CD4-positive, alpha-beta T cell treated with Interleukin-6 at 100 ng/mL for 8 hours (primary cell): ENCODE measurements at places on chromosomes 3 and 15.

DNA sequence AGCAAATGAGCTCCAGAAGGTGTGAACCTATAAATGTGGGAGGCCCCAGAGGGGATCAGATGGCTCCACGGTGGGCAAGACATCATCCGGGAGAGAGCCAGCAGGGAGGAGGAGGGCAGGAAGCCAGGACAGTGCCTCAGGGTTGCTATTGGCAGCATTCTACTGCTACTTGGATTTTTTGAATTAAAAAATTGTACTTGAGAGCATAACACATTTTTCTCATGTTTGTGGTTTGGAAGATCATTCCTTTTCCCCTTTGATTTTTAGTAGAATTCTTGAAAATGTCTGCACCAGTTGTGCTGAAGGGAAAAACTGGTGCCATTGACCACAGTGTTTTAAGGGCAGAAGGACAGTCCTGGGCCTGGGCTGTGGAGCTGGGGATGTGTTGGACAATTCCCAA lies 59.2 kb downstream of the LYZL4 start:
- no peak for DNase-seq

DNA sequence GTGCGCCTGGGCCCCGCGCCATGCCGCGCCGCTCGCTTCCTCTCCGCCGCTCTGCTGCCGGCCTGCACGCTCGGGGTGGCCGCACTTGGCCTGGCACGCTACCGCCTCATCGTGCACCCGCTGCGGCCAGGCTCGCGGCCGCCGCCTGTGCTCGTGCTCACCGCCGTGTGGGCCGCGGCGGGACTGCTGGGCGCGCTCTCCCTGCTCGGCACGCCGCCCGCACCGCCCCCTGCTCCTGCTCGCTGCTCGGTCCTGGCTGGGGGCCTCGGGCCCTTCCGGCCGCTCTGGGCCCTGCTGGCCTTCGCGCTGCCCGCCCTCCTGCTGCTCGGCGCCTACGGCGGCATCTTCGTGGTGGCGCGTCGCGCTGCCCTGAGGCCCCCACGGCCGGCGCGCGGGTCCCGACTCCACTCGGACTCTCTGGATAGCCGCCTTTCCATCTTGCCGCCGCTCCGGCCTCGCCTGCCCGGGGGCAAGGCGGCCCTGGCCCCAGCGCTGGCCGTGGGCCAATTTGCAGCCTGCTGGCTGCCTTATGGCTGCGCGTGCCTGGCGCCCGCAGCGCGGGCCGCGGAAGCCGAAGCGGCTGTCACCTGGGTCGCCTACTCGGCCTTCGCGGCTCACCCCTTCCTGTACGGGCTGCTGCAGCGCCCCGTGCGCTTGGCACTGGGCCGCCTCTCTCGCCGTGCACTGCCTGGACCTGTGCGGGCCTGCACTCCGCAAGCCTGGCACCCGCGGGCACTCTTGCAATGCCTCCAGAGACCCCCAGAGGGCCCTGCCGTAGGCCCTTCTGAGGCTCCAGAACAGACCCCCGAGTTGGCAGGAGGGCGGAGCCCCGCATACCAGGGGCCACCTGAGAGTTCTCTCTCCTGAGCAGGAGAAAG lies 951 bp downstream of the GPR62 start:
- DNase-seq = no peak

- DNase-seq = no peak
These were observed at the start of gene FEZF2 for GRCh38 chr3:62373215-62373614. TSS of gene FEZF2 (minus strand) at chr3:62373550. CDS start at chr3:62372868, 682 bp downstream.

DNA sequence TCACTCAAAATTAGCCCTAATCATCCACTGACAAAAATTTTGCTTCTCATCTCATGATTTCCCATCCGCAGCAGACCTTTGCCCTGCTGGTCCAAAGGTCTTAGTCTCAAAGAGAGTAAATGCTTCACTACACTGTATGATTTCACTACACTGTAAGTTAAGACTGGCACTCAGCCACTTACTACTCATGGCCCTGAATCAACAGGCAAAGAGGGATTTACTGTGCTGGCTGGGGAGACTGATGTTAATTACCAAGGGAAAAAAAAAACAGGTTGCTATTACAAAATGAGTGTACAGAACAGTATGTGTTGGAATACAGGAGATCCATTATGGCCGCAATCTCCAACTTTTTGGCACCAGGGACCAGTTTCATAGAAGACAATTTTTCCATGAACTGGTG lies 214.8 kb downstream of the ZMAT3 start:
- DNase-seq = no peak

DNA sequence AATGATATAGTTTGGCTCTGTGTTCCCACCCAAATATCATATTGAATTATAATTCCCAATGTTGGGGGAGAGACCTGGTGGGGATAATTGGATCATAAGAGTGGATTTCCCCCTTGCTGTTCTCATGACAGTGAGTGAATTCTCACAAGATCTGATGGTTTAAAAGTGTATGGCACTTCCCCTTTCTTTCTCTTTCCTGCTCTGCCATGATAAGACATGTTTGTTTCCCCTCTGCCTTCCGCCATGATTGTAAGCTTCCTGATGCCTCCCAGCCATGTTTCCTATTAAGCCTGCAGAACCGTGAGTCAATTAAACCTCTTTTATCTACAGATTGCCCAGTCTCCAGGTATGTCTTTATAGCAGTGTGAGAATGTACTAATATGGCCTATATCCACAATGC lies 126.7 kb upstream of the GMNC start:
- no peak for DNase-seq

DNA sequence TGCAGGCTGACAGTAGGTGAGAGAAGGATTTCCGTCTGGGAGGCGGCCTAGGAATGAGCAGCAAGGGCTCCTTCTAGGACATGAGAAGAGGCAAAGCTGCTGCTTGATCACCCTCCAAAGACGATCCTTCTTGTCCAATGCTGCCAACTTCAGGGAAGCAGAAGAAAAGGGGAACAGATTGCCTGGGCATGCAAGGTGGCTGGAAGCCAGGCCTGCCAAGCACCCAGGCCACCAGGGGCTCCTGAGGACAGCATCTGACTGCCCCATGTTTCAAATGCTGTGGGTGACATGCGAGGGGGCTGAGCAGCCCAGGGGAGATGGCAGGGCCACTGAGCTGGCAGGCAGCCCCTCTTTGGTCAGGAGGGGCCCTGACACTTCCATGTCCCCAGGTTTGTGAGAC lies 3.3 kb upstream of the GRIP2 start:
- no peak for DNase-seq

DNA sequence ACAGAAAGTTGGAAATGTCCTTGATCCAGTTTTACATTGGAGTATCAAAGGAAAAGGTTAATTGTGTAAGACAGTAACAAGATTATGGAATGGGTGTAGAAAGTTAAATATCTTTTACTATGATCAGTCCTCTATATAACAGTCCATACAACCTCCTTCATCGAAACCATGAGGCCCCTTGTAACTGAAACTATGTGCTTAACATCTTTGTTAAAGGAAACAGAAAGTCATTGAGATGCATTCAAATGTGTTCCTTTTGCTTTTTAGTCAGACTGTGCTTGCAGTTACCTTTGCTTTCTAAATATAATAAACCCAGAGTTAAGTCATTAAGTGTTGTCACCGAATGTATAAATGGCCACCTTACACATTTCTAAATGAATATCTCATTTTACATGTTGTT lies 1298.5 kb downstream of the ROBO2 start:
- no peak for DNase-seq

DNA sequence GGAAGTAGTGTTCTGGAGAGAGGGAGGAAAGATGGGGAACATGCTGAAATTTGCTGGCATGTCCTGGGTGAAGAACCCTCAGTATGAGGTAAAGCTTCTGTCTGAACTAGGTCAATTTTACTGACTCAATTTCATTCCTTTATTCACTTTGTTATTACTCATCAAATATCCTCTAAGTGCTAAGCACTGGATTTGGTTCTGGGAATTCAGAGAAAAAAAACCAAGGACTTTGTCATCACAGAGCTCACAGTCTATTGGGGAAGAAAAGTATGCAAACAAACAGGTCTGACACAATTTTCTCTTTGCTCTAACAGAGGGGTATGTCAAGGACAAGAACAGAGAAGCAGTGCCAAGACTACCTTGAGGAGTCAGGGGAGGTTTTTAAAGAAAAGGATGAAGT lies 68.0 kb downstream of the TFG start:
- DNase-seq = no peak
